ENCODE measurements at places on chromosomes 1 and 21.

DNA sequence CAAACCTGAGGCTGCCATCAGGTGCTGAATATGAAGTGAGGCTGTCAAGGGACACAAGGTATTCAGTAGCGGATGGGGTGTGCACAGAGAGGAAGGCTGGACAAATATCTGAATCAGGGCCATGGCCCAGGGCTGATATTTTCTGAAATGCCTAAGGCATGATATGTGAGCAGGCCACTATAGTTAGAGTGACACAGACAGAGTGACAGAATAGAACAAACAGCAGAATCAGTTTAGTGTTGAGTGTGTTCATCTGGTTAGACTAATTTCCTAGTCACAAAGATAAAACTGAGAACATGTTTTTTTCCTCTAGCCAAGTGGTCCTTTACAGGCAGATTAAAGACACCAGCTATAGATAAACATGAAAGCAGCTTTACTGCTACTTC is 3.9 kb downstream of the OVAAL start:
- no peak for DNase-seq

DNA sequence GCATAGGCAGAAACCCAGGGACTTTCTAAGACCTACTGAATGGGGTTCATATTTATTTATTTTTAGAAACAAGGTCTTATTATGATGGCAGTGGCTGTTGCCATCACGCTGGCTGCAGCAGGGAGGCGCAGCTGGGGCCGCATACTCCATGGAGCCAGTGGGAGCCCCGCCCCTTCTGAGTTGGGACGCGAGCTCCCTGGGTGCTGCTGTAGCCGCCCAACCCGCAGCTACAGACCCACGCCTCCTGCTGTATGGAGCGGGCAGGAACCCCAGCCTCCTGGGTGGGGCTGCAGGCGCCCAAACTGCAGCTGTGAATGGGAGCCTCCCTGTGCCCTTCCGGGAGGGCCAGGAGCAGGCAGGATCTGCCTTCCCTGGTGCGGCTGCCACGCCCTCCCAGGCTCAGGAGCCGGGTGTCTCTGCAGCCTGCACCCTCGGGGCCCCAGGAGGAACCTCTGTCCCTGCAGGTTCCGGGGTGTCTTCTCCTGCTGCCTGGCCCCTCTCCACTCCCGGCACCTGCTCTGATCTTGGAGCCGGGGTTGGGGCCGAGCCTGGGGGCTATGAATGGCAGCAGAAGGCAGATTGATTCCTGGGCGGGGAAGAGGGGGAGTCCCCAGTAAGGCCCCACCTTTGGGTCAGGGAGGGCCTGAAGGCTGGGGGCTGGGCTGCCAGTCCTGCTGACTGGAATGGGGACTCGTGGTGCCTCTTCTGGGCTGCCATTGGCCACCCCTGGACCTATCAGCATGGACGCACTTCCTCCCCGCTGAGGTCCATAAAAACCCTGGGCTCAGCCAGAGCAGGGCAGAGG is 66.5 kb upstream of the LRRN2 start:
- no peak for DNase-seq

DNA sequence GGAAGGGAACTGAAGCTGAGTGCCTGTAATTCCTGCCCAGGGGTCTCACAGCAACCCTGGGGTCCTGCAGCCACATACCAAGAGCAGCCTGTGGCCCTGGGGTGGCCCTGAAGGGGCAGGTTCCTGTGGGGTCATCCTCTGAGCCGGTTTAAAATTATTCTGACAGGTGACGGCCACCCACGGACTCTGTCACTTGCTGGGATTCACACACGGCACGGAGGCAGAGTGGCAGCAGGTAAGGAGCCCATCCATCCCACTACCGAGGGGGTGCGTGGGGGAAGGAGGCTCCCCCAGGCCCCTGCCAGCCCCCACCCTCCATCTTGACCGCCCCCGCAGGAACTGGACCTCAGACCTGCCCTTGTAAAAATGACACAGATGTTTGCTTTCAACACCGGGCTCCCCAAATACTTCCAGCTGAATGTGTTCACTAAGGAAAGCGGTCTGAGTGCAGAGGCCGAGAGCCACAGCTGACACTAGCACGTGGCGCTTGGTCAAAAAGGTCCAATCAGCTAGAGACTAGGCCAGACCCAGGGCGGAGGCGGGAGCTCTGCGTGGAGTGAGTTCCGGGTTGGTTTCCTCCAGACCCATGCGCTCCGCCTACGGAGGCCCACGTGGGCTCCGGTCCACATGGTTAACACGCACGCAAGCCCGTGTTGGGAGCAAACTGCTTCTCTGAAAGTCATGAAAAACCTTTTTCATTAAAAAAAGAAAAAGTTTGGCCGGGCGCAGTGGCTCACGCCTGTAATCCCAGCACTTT is 10.0 kb downstream of the YBEY start:
- peak; percentile 71 for DNase-seq

DNA sequence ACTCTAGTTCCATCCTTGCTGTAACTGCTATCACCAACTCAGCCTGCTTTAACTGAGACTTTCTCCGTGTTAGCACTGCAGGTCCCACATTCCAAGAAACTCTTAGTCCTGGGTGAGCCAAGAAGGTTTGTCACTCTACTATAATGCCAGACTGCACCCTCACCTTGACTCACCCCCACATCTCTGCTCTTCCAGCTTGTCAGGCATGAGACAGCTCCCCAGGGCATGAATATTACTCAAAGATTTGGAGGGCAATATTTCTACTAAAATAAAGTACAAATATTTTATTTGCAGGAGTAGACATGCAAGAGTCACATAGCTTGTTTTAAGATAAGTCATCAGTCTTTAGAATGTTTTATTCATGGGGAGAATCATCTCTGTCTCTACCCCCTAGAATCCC is 110.2 kb downstream of the MATN1 start:
- DNase-seq, result no peak

DNA sequence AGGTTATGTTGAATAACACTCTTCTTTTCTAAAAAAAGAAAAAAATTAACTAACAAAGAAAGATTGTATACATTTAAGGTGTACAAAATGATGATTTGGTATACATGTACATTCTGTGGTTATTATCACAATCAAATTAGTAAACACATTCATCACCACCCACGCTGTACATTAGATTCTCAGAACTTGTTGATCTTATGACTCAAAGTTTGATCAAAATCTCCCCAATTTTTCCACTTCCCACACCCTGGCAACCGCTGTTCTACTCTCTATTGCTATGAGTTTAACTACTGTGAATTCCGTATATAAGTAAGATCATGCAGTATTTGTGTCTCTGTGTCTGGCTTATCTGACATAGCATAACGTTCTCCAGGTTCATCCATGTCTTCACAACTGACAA is 469.5 kb upstream of the CHRM3 start:
- no peak for DNase-seq
